ENCODE measurements at places on chromosomes 12 and 14.

GRCh38 chr14:55518391-55518790, 61.6 kb upstream of the KTN1 start:
- no peak for DNase-seq

GRCh38 chr12:24894879-24895278, 54.0 kb downstream of the BCAT1 start:
- no peak for DNase-seq

GRCh38 chr12:98591209-98591608, 2.3 kb upstream of the SLC25A3 start:
- DNase-seq, result no peak

DNA sequence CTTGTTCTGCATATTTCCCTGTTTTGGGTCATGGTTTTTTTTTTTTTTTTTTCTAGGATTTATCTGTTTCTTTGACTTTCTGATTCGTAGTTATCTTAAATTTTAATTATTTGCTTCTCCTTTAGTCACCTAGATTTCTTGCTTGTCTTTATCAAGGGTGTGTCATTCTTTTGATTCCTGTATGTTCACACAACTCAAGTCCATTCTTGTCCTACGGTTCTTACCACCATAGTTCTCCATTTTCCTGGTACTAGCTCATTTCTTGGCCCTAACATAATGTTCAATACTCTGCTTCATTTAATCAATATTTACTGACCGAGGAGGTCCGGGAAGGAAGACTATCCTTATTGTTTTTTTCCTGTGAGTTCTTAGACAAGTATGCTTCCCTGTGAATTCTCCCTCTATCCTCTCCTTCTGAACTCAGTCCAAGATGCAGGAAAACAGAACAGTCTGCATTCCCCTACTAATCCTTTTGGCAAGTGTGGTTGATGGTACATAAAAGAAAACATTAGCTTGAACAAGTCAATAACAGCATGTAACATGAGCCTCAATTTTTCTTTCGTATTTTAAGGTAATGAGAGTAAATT, 1346.4 kb upstream of the SEL1L start:
- DNase-seq, result no peak

Data from dorsolateral prefrontal cortex (tissue), 122 donors.